ENCODE measurements at places on chromosomes 3 and 15. TPM values are rescaled to one million over a fixed set of nuclear protein-coding genes. Genes with fewer than 3 reads are reported as not detected.

- no peak for DNase-seq
Observed at GRCh38 chr3:183854318-183855035, 29.1 kb upstream of the MAP6D1 start.

CCR8 gene
- not detected for total RNA-seq

- no peak for DNase-seq
Observed at GRCh38 chr3:127158614-127159229, 34.2 kb upstream of the PRR23E start.

CFAP100 gene
- total RNA-seq, result not detected

DNA sequence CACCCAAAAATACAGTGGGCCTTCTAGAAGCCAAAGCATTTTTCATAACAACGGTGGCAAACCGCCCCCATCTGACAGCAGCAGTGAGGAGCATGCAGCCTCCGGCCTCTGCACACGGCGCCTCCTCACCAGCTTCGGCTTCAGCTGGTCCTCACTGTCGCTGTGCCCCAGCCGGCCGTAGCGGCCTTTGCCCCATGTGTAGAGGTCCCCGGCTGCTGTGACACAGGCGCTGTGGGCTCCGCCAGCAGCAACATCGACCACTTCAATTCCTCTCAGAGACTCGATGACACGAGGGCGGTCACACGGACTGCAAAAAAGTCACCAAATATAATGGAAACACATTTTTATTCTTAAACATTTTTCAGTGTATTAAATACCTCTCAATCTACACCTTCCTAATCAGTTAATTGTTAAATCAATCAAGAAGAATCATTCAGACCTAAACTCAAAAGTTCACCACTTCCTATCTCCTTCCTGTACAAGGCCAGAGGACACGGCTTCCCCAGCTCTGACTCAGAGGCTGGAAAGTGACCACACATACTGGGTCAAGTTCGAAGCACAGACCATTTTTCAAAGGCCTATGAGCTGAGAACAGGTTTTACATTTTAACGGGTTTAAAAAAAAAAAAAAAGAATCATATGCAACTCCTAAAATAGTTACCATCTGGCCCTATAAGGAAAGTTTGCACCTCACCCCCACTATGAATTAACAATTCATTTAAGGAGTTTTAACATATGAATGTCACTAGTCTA is 33.6 kb upstream of the OCA2 start:
- no peak for DNase-seq

Measured in esophagus squamous epithelium (tissue), 5 donors.